ENCODE measurements at places on chromosomes 11 and 22.

DNA sequence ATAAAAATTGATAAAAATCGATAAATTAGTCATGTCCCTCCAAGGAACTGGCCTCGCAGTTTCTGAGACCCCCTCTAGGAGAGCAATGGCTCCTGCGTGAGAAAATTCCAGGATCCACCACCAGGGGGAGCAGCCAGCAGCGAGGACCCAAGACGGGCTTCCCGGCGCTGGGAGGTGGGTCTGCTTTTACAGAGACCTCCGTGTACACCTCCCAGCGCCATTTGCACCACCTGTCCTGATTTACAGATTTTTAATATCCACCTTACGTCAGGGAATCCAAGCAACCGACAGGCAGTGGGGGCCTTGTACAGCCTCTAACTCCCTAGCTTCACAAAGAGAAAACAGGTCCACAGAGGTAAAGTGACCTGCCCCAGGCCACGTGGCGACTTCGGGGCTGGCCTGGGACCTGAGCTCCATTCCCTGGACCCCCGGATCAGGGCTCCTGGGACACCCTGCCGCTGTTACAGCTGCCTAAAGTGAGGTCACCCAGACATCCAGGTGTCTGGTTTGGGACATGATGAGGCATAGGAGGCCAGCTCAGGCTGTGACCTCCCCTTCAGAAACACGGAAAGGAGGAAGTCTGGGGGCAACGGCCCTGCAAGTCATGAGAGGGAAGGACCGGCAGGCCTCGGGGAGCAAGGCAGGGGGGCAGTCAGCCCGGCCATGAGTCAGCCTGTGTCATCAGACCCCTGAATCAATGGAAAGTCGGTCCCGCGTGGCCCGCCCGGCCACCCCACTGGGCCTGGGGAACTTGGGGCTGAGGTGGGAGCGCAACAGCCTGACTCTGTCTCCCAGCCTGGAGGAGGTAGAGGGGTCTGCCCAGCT lies 3.5 kb downstream of the OSM start:
- DNase-seq: peak; percentile 26

- no peak for DNase-seq
Observed at GRCh38 chr11:67698247-67698646, 23.8 kb upstream of the ALDH3B2 start.

GRCh38 chr11:116613206-116613875 lies 159.4 kb downstream of the BUD13 start:
- no peak for DNase-seq

- DNase-seq: no peak
Observed at GRCh38 chr11:2296913-2297622, 4.7 kb downstream of the C11orf21 start.

- DNase-seq: peak; percentile 61
Observed at GRCh38 chr11:44763121-44763820, 36.5 kb downstream of the TSPAN18 start.

DNA sequence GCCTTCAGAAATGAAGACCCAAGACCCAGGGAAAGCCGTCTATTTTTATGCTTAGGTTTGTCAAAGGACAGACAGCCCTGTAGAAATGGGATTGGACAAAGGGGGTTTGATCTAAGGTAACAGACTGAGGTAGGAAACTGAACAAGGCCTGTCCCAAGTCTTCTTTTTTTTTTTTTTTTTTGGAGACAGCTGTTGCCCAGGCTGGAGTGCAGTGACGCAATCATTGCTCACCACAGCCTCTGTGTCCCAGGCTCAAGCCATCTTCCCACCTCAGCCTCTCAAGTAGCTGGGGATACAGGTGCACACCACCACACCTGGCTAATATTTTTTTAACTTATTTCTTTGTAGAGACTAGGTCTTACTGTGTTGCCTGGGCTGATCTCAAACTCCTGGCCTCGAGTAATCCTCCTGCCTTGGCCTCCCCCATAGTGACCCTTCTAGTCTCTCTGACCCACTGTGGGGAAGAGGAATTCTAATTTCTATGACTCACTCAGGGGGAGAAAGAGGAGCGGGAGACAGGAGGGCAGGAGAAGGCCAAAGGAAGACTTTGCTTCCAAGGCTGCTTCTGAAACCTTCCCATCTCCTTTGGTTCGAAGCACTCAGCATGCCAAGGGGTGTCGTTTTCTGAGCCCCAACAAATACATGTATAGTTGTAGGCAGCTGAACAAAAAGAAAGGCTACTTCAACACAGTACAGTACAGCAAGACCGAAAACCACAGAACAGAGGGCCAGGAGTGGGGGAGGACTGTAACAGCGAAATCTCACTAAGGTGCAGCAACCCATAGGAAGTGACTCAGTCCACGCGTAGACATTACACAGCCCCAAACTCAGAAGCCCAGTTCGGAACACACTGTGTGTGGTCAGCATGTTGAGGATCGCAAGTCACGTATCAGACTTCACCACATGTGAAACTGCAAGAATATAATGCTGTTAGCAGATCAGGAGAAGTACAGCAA lies 872 bp downstream of the TMA7B start:
- no peak for DNase-seq

DNA sequence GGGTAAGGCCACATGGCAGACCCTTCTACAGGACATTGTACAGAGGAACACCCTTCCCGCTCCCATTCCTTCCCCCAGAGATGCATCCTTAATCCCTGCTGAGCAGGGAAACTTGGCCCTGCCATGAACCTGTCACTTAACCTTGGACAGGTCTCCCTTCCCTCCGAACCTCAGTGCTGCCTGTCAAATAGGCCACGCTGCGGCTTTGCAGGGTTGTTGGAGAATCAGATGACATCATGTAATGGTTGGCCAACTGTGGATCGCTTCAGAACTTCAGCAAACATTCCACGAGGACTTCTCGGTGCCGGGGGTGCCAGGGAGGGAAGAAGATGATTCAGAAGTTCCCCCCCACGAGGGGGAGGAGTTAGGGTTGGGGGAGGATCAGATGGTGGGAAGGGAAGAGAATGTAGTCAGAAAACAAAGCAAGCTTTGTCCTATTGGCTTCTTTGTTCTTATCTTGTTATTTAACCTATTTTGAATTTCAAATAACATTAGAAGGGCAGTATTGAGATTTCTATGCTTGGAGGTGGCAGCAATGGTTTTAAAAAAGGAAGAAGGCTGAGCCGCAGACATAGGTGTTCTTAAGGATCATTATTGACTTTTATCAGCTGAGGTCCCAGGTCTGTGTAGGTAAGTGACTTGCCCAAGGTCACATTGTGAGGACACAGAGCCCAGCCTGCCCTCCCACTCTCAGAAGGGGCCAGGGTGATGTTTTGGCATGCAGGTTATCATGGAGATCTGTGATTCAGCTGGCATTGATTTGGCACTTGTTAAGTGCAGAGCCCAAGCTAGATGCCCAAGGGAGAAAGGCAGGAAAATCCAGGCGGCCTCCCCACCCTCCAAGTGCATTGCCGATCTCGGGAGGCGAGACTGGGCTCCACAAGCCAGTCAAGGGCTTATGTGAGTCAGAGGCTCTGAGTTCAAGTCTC lies 3.1 kb downstream of the CDC42EP1 start:
- peak; percentile 98 for DNase-seq

DNA sequence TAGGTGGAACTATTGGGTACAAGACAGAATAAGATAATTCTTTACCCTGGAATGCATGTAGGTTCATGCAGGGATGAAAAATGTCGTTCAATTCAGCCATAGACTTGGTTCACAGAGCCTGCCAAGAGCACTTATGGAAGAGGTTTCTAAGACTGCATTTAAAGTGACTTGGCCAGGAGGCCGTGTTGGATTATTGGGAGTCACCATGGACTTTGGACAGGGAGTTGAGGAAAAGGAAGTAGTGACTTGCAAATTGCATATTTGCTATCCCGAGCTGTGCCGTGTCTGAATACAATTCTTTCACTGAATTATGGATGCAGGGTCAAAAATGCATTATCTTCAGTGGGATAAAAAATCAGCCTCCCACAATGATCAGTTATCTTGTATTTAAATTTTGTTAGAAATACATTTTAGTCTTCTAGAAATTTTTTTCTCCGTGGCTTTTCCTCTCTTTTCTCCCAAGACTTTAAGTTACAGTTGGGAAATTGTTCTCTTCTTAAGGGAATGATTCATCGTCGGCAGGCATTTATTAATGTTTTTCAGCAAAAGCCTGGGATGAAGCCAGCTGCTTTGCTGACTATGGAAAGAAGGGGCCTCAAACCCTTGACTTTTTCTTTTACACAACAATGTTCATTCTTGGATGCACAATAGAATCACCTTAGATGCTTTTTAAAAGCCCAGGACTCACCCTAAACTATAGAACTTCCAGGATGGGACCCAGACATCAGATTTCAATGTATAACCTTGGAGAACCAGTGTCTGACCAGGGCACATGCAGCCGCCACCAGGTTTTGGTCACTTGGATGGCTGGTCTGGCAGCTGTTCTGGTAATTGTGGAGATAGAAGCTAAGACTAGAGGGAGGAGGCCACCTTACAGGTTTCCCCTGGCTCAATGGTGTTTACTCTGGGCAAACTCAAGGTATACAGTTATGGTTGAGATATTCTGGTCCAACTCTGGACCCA lies 70.8 kb downstream of the FAT3 start:
- DNase-seq: no peak

DNA sequence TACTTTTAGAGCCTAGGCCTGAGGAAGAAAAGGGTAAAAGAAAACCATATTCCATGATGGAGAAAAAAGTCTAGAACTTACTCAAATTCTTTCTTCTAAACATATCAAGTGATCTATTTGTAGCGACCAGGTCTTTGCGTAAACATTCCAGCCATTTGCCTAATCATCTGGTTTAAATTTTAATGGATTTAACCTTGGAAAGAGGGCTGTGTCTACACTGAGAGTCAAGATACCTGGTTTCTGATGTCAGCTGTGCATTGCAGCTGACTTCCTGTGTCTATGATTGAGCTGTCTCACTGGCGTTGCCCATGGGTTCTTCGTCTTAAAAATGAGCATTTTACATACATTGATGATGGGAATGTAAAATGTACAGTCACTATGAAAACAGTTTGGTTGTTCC lies 10.0 kb upstream of the TMEM123 start:
- no peak for DNase-seq

DNA sequence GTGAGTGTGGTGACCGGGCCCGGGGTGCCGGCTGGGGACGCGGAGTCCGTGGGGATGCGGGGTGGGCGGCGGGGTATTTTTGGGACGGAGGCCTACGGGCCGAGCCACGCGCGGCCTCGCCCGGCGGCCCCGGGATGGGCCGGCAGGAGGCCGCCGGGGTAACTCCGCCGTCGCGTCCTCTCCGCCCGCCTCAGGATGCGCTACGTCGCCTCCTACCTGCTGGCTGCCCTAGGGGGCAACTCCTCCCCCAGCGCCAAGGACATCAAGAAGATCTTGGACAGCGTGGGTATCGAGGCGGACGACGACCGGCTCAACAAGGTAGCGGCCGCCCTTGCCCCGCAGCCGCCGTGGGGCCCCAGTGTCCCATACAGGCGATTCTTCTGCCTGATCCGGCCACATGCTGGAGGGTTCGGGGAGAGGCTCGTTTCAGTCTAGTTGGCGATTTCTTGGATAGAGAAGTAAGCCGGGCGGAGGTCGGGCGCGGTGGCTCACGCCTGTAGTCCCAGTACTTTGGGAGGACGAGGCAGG lies 337 bp downstream of the RPLP2 start:
- no peak for DNase-seq

GRCh38 chr22:43262990-43263644 lies 76.2 kb upstream of the TTLL12 start:
- no peak for DNase-seq

- DNase-seq: no peak
Observed at GRCh38 chr11:70065318-70066135, 12.6 kb upstream of the ANO1 start.

- no peak for DNase-seq
Observed at GRCh38 chr11:124899383-124900145, 1.9 kb upstream of the ROBO4 start.

GRCh38 chr22:19798891-19799293 lies 38.3 kb downstream of the TBX1 start:
- DNase-seq: no peak

GRCh38 chr22:44728761-44729324 lies 23.5 kb upstream of the ARHGAP8 start:
- DNase-seq: no peak

- peak; percentile 88 for DNase-seq
Observed at GRCh38 chr22:42959576-42960509, 55.1 kb downstream of the PACSIN2 start.

GRCh38 chr11:2400762-2401435 lies 349 bp downstream of the TSSC4 start:
- no peak for DNase-seq

DNA sequence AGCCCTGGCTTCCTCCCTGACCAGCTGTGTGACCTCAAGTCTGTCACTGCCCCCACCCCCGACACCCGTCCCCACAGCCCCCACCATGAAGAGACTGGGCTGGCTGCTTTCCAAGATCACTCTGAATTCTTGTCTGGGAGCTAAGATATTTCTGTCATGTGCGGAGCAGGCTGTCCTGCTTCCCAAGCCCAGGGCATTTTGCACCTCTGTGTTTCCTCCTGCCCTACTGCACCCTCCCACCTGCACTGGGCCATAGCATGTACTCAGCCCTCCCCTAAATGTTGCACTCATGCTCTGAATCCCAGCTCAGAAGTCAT lies 30.3 kb upstream of the MYEOV start:
- DNase-seq: no peak

GRCh38 chr11:126061707-126062678 lies 673 bp downstream of the CDON start:
- DNase-seq: peak; percentile 46

DNA sequence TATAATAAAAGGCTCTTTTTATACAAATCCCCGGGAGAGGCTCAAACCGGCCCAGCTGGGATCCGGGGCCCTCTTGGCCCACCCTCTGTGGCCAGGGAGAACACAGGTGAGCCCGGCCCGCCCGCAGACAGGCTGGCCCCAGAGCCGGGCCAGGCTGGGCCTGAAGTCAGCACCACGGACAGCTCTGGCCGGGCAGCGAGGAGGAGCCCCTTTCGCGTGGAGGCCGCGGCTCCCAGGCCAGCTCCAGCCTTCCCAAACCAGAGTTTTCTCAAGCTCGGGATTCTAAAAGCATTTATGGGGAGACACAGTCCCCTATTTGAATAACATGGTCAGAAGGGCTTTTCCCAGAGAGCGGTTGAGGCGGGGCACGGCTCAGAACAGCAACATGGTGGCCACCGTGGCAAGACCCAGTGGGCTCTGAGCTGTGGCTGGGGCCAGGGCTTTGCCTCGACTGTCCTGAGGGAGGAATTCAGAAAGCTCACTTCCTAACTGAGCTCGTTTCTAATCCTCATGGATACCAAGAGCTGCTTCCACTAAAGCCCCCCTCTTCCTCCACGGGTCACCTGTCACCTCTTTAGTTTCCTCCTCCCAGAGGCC lies 115.4 kb downstream of the BRD1 start:
- no peak for DNase-seq

- no peak for DNase-seq
Observed at GRCh38 chr11:22828373-22828772, 1.2 kb downstream of the SVIP start.

DNA sequence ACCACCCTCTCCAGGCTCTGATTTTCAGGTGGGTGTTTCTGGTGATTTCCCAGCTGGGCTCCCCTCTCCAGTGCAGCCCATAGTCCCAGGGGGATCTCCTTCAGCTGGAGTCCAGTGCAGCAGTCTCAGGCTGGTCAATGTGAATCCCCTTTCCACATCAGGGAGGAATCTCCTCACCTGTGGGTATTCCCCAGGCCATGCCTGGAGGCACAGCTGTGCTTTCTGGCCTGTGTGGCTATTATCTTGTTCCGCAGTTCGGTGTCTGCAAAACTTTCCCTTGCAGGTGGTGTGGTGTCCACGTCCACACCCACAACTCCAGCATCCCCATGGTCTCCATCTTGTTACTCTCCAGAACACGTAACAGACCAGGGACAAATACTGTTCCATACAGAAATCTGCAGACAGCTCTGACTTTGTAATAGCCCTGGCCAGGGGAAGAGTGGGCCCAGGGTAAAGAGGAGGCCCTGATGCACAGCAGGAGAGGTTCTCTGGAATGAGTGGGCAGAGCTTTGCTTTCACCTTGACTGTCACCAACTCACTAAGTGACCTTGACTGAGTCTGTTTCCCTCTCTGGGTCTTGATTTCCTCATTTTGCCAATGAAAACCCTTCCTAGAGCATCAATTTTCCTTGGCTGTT lies 183.2 kb downstream of the CSNK2A3 start:
- DNase-seq: no peak

Measured in kidney glomerular epithelial cell (primary cell).